ENCODE measurements at places on chromosomes 1 and 21.

GRCh38 chr1:22414244-22414751 lies 37.4 kb upstream of the ZBTB40 start:
- DNase-seq, result no peak

DNA sequence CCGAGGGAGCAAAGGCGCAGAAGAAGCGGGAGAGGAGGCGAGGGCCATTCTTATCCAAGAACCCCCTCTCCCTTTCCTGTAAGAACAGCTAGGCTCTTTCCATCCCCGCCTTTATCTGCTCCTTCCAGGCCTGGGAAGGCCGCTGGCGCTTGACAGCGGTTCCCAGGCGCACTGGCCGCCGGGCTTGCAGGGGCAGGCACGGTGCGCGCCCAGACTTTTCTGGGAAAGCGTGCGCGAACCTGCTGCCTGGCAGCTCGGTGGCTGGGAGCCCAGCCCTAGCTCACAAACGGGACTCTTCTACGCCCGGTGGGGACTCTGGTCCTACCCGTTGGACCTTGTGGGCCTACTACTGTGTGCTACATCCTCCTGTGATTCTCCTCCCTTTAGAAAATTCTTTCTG lies 8.8 kb upstream of the IFNLR1 start:
- no peak for DNase-seq

- DNase-seq, result no peak
Measured at GRCh38 chr21:30271156-30271555, 11.6 kb downstream of the KRTAP24-1 start.

DNA sequence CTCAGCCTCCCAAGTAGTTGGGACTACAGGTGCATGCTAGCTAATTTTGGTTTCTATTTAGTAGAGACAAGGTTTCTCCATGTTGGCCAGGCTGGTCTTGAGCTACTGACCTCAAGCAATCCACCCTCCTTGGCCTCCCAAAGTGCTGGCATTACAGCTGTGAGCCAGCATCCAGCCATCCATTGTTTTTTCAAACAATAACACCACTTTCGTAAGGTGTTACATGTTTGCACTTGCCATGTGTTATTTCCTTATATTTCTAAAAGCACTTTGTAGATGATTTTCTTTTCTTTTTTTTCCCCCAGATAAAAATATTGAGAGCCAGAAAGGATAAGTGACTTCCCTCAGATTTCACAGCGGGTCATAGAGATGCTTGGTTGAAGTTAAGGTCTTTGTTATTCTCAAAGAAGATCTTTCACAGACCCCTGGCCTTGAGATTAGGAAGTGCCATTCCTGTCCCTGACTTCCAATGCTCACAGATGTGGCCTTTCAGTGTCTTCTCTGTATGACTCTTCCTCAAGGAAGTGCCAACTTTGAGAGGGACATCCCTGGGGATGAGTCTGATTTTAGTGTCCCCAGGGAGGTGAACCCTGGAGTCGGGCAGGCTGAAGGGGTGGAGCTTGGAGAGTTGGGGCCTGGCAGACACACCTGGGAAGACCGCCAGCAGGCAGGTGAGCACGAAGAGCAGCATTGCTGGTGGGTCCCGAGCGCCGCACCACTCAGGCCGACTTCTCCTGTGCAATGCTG lies 6.3 kb downstream of the PIGR start:
- DNase-seq, result no peak

DNA sequence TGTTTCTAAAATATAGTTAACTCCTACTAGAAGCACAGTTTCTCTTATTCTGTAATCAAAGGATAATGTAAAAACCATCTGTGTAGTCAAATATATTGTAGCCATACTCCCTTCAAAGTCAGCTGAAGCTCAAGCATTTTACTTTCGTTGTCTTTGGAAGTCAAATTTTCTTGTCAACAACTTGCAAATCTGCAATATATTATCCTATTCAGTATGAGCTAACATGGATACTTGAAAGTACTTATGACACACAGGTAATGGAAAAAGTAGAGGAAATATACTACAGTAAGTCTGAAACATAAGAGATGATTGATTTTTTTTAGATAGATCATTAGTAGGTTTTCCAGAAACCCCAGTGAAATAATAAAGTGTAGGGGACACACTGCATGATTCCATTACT lies 121.5 kb downstream of the COL24A1 start:
- DNase-seq, result no peak

DNA sequence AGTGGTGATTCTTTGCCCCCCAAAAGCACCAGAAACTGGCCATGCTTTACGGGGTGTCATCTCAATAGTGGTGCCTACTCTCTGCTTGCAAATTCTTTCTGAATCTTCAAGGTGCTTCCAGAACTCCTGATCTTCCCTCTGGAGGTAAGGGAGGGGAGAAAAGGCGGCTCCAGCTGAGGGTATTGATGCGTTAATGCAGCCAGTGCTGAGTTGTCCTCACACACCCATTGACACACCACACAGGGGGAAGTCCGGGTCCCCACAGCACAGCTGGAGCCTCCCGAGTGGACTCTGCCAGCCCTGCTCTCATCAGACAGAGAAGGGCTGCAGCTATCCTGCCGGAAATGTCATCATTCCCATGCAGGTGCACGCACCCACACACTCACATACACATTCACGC lies 1.2 kb downstream of the VSIG8 start:
- DNase-seq, result no peak

DNA sequence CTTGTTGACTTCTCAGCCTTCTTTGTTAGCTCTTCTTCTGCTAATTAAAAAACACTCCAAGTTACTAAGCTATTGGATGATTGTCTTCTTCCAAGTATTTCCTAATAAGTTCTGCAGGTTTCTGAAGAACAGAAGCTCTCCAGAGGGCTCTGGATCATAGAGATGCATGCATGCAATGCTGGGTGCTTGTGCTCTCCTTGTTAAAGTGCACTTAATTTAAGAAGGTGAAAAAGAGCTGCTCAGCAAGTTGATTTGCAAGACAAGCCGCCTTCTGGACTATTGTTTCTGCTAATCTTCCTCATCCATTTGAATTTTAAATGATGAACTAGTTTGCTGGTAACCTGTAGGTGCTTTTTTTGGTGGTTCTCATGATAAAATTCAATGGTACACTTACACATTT lies 16.1 kb downstream of the RRP15 start:
- no peak for DNase-seq
